ENCODE measurements at places on chromosomes 11 and 22.

DNA sequence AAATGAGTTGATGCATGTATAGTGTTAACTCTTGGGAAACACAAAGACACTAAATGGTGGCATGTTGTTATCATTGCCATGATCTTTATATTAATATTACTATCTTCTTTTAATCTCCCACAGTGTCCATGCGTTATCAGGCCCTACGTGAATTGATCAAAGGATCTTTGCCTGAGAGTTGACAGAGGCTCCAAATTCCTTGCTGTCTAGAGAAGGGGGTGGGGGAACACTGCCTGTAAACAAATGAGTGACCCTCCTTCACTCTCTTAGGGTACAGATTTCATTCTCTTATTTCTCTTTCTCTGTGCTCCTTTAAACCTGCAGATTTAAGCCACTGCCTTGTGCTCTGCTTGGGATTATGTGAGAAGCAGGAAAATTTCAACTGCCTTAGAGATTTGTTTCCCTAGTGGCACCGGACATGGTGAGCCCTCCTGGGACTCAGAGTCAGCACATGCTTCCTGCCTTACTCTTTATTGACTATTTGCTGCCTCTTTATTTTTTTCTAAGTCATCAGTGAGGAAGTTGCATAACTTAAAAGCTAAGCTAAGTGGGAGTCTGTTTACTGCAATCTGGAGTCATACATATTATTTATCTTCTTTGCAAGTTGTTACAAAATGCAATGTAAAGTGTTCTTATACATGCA lies 122.9 kb downstream of the MAML2 start:
- no peak for DNase-seq

DNA sequence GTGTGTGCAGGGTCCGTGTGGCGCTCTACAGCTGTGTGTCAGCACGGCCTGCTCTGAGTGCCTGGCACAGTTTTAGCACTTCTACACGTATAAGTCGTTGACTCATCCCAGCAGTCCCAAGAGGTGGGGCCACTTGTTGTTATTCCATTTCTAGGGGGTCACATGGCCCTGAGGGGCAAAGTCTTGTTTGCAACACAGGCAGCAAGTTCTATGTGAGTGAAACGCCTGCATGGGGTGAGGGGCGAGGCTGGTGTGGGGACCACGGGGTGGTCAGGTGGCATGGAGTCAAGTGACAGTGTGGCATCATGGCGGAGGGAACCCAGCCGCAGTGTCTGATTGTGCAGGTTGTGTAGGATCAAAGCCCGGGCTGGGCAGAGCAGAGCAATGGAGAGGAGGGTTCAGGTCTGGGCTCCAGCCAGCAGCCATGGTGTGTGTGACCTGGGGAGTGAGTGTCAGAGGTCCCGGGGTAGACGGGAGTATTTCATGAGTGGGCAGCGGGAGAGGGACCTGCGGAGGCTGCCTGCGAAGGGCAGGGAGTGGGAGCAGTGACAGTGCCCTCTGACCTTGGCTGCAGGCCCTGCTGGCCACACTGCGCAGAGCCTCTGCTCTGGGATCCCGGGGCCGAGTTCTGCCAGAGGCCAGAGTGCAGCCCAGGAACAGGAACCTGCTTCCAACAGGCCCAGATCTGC lies 27.9 kb downstream of the SHANK3 start:
- DNase-seq = no peak

- no peak for DNase-seq
Observed at GRCh38 chr11:86129740-86130540, 61.1 kb upstream of the PICALM start.

DNA sequence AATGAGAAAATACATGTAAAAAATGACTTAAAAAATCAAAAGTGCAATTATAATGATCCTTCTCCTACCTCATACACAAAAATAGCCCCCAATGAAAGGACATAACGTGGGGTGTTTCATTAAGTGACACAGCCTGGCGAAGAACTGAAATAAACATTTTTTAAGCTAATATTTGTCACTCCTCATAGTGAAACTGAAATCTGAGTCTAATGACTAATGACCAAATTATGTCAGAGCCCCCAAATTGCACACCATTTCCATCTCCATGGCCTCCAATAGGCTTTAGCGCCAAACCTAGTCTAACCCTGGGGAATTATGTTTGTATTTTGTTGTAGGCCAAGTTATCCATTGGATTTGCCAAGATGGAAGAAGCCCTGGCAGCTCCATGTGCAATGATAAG lies 119.1 kb downstream of the WT1 start:
- DNase-seq = no peak

DNA sequence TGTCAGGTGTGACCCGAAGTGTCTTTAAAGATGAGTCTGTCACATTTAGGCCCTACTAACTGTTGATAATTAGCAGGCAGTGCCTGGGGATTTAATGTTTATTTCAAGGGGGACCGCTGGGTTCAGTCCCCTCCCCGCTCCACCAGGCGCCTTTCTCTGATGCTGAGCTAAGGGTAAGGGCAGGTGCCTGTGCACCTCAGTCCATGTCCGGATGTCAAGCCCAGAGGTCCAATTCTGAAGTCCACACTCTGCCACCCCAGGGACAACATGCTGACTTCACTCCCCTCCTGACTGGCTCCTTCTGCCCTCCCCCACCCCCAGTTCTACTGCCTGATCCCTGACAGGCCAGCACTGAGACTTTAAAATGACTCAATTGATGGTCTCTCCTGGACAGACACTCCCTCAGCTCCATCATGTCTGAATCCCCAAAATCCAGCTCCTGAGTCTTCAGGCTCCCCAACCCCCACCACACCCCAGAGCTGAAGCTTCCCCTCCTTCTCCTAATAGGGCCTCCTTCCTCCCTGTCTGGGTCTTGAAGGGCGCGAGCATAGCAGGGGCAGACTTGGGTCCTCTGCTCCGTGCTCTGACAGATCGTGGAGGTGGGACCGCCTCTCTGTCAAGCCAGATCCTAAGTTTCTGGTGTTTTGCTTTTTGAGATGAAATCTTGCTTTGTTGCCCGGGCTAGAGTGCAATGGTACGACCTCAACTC lies 49.8 kb upstream of the ANO1 start:
- DNase-seq = no peak

DNA sequence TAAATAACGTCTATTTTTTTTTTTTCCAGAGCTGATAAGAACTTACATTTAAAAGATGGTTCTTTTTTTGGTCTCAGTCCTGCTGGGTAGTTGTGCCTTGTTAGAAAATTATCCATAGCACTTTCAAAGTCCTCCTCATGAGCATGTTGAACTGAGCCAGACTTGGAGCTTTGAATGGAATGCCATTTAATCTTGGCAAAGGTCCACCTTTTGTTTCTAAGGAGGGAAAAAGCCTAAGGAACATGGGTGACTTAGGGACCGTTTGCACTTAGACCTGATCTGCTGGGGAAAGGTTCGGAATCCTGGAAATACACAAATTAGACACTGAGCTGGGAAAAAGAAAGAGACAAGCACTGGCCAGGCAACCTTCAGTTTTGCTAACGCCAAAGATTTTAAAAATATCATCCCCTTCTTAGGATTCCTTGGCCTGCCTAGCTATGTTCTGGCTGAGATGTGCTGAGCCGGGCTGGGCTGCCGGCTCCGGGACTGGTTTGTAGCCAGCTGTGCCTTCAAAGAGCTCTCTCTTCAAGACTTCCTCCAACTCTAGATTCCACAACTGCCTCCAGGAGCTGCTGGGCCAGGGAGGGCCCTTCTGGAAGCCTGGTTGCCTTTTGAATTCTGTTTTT lies 67.4 kb downstream of the ENDOD1 start:
- DNase-seq = no peak

DNA sequence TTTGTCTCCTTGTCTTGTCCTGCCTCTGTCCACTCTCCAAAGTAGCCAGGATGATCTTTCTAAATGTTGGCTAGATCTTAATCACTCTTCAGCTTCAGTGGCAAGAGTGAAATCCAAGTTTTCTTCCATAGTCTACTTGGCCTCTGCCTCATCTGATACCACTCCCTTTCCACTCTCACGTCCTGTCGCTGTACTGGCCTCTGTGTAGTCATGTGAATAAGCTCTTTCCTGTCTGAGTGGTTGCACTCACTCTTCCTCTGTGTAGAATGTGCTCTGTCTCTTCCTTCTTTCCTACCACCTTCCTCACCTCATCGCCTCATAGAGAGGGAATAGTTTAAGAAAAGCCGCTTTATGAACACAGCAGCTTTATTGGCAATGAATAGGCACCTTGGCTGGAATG lies 86.5 kb downstream of the WNT11 start:
- DNase-seq = no peak

- peak; percentile 34 for DNase-seq
Observed at GRCh38 chr11:118699506-118700220, 20.2 kb upstream of the TREH start.

- DNase-seq = no peak
Observed at GRCh38 chr11:90234977-90235376, 12.1 kb upstream of the CHORDC1 start.

DNA sequence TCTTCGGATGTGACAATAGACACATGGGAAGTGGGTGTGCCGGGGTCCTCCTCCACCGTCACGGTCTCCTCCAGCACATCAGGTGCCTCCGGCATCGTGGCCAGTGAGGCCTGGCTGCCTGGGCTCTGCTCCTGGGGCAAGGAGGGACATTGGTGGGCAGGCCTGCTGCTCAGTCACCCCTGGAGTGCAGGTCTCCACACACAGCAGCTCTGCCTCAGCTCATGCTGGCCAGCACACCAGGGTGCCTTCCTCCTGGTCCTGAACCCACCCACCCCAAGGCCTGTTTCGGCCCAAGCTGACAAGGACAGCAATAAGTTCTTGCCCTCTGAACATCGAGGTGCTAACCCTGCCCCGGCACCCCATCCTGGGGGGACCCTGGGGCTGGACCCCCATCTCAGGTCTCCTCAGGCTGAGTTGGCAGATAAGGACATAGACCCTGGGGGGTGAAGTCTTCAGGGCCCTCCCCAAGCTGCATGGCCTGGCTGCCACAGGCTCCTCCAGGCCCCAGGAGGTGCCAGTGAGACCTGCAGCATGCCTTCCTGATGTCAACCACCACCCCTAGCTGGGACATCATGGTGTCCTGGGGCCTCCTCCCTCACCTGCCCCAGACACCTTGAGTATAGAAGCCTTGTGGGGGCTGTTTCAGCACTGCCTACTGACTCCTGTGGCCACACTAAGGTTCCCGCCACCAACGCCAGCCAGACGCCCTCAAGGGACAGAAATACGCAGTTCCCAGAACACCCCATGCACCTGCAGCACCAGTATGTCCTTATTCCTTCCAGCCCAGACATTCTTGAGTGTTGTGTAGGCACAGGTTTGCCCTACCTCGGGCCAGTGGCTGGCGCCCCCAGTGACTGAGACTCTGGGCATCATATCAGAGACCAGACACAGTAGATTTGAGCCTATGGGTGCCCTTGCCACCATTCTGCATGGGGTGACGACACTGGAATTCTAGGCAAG lies 34.4 kb downstream of the ARVCF start:
- DNase-seq = no peak

DNA sequence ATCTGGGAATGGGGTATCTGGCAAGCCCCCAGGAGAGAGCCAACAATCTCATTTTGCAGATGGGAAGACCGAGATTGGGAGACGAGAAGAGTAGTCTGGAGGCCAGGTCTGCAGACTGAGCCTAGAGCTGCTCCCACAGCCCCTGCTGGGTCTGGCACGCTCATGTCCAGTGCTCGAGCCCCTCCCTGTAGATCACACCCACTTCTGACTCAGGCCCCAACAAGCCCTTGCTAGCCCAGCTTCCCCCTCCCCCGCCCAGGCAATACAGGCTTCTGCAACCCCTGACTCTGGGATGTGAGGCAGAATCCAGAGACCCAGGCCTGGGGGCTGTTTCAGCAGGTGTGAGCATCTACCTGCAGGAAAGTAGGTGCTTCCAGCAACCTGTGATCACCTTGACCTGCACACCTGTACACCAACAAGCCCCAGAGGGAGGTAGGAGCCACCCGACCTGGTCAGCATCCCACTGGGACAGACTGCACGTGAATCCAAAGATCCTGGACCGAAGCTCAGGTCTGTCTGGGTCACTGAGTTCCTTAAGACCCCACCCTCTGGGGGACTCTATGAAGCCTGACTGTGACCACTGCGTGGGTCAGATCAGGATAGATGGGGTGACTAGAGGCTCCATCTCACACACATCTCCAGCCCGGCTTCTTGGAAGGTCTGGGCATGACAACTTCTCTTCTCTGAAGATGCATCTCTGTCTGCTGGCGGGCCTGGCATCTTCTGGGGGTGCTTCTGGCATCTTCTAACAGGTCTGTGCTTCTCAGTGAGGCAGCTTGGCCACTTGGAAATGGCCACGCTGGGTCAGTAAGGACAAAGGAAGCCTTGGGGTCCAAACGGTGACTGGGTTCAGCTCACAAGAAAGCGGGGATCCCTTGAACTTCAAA lies 29.3 kb downstream of the LINC01488 start:
- DNase-seq = no peak

DNA sequence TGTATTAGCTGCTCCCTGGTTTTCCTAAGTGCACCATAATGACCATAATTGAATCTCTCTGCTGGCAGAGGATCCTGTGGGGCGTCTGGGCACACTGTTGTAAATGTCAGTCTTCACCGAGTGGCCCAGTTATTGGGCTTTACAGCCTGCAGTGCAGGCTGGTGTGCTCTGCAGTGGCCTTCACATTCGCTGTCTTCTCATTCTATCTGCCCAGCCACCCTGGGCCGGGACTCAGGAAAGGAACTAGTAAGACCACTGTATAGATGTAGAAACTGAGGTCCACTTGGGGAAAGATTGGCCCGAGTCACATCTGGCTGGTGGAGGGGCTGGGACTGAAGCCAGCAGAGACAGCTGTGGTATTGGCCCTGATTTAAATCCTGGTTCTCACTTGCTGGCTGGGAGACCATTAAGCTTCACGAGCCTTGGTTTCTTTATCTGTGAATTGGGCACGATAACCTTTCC lies 49.3 kb downstream of the TSPAN18 start:
- DNase-seq = no peak

DNA sequence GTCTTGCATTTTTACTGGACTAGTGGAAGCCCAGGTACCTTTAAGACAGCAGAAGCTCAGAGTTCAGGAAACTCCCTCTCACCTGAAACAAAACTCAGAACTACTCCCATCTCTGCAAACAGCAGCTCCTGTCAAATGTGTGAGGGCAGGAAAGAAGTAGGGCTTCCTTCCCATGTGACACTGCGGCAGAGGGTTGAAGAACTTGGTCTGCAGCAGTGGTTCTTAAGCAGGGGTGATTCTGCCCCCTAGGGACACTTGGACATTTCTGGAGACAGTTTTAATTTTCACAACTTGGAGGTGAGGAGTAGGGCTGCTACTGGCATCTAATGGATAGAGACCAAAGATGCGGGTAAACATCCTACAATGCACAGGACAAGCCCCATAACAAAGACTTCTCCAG lies 63.4 kb downstream of the RCN1 start:
- DNase-seq = no peak

Measured in stimulated activated CD4-positive, alpha-beta T cell treated with anti-CD3 and anti-CD28 coated beads, Interleukin-15, amount 100 ng/mL, for 1 hour (primary cell).